CD4-positive, alpha-beta T cell treated with Interleukin-15 for 4 hours (primary cell): ENCODE measurements at places on chromosomes 3 and 15.

GRCh38 chr15:38486936-38487335, 33.0 kb downstream of the FAM98B start:
- peak; percentile 73 for DNase-seq

- DNase-seq: peak; percentile 58
Observed at GRCh38 chr15:68256675-68257450, 20.7 kb upstream of the FEM1B start.

GRCh38 chr3:127003601-127004280, 20.8 kb downstream of the PLXNA1 start:
- DNase-seq: no peak

- DNase-seq: no peak
Observed at GRCh38 chr3:65869798-65870197, 168.9 kb downstream of the MAGI1 start.

GRCh38 chr3:150722267-150722666, 18.5 kb upstream of the ERICH6 start:
- no peak for DNase-seq

DNA sequence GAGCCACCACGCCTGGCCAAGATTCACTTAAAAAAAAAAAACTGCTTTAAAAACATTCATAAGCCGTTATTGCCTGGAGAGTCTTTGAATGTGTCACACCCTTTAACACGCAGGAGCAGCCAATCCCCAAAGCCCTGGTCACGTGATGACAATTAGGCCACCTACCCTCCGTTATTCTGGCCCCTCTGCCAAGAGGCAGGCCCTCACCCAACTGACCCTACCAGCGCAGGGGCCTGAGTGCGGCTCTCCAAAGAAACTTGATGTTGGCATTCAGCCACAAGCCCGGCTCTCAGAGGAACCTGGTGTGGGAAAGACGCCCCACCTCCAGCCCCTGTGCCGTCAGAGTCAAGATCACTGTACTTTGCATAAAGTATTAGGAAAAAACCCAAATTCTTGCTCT, 11.6 kb upstream of the MUC4 start:
- no peak for DNase-seq

- no peak for DNase-seq
Observed at GRCh38 chr3:10356461-10356981, 35.6 kb upstream of the SEC13 start.
